Anterior cingulate cortex (tissue), 58 donors: ENCODE measurements at places on chromosomes 12 and 14.

DNA sequence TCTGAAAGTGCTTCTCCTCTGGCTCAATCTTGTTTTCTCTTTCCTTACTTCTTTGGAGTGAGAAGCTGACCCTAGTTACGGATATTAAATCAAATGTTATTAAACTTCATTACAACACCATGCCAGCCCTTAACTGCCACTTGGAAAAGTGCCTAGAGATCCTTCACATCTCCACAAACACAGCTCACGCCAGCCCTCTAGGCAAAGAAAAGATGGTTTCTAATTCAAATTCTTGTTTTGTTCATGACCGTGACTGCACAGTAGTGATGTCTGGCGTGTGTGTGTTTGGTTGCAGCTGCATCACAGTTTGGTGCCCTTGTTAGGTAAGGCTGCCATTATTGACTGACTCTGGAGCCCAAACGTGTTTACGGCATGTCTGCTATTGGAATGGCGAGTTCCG is 113.0 kb downstream of the BEGAIN start:
- DNase-seq = no peak

GRCh38 chr14:59532419-59532818 is 44.2 kb downstream of the CCDC175 start:
- no peak for DNase-seq

- no peak for DNase-seq
These were observed 14.4 kb upstream of the FAM181A start for GRCh38 chr14:93912782-93913181.

DNA sequence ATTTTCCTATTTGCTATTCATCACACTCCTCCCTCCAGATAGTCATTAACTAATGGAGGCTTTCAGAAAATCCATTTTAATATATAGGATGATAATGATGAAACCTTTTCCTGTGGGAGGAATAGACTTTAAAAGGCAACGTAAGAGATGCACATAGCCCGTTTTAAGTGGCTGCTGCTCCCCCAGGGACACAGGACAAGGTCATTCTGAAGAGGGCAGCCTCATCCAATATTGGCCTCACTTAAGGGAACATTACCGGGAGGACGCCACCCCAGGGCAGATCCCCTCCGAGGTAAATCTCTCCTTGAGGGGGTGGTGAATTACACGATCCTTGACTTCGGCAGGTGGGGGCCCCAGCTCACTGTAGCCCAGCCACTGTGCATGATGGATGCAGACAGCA is 131.9 kb downstream of the PIWIL1 start:
- no peak for DNase-seq

- no peak for DNase-seq
These were observed 37.3 kb downstream of the PTGER2 start for GRCh38 chr14:52351233-52352060.

DNA sequence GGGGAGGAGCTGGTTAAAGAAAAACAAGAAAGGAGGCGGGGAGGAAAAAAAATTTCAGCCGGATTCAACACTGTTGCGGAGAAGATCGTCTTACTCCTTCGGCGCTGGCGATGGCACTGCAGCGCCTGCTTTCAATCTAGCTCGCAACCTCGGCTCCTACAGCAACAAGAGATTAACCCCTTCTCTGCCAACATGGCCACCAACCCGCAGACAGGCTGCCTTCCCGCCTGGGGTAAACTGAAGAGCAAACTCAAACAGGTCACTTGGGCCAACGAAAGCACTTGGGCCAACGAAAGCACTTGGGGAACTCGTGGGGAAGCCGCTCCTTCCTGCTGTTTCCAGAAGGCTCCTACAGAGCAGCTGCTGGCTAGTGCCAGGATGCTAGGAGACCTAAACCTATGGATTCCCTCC is 73.7 kb downstream of the CIT start:
- no peak for DNase-seq
